ENCODE measurements at places on chromosomes 13 and 19.

DNA sequence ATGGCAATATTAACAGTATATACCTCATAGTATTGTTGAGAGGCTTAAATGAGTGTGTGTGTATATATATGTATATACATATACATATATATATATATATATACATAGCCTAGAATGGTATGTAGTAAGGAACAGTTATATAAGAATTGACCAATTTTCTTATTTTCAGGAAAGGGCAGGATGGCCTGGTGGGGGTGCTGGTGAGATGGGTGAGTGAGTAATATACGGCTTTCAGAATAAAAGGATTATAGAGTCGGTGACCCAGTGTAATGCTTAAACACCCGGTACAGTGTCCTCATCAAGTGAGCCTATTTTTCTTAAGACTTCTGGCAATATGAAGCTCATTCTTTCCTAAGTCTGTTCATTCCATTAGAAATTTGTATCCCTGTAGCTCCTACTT lies 11.7 kb upstream of the FAM216B start:
- no peak for DNase-seq

- no peak for DNase-seq
Observed at GRCh38 chr19:30309176-30309575, 63.0 kb upstream of the ZNF536 start.

DNA sequence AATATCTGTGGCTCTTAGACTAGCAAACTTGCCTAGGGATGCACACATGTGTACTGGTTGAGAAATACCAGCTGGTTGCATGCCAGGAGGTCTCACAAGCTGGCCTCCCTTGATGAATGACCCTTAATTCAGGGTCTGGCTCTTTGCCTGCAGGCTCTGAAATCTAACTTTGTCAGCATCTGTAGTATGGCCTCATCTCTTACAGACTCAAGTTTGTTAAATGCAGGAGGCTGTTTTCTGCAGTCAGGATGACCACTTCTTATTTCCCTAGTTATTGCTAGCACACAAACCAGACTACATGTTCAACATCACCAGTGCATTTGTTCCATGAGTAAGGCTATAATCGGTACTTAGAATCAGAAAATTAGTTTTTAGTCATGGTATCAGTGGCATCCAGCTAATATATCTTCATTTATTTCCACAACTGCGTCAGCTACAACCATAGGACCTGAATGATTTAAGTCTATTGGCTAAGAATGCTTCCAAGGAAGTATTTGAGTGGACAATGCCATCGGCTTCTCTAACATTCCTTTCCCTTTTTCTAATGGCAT lies 23.3 kb upstream of the POSTN start:
- DNase-seq, result no peak

DNA sequence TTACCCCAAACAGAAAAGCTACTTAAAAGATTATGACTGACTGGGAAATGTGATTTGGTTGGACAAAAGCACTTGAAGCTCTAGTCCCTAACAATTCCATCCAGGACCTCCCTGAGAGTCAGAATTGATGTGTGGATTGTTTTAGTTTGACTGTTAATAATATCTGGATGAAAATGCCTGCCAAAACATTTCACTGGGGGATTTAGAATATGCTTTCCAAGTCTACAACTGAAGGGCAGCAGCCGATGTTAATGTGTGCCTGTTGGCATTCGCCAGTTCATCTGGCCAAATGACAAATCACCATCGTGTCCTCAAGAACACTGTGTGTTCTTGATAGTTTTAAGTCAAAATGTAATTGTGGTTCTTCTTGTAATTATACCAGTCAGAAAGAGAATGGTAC lies 76.0 kb upstream of the TSC22D1 start:
- DNase-seq, result no peak

DNA sequence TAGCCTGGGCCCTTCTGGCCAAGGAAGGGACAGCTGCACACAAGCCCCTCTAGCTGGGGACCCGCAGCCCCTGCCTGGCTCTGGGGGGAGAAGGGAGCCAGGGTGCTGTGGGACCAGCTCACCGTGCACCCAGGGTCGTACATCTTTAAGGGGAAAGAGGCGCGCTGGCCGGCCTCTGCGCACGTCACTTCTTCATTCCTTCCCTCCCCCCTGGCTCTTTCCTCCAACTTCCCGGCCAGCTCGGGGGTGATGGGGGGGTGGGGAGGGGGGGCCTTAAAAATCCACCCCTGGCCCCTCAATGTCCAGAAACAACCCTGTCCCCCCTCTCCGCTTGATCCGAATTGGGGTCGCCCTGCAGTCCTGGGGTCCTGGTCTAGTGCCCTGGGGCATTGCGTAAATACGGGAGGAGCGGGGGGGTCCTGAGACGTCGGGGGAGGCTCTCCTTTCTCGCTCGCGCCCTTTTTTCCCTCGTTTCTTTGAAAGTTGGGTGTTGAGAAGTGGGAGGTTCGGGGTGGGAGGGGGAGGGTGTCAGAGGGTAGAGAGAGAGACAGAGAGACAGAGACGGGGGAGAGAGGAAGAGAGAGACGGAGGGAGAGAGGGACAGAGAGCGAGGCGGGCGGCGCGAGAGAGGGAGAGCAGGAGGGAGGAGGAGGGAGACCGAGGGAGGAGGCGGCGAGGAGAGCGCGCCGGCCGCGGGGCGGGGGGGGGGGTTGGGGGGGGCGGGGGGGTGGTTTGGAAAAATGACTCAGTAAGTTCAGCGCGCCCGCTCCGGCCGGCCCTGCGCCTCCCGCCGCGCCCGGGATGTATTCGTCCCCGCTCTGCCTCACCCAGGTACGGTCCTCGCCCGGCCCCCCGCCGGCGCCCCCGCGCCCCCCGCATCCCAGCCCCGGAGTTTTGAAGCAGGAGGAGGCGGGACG lies at the start of gene NFIC:
Gene NFIC (plus strand): TSS at position 748 of the 917 bp plus-strand sequence. CDS start 54 bp downstream, at position 802.
- DNase-seq, result no peak

GRCh38 chr13:62038214-62038613 lies 622.6 kb upstream of the PCDH20 start:
- no peak for DNase-seq

DNA sequence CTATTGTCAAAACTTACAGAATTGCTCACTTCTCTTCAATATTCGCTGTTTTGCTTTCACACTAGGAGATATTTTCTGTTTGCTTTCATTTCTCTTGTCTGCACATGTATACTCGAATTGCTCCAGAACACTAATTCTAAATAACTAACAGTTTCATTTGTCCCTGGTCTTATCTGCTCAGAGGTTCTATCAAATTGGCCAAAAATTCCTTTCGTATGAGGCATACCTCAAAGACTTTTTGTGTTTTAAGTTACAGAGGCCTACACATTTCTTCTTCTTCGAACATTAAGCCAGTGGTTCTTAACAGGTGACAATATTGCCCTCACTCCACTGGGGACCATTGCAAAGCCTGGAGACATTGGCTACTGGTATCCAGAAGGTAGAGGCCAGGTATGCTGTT lies 1314.6 kb downstream of the EFNB2 start:
- no peak for DNase-seq

DNA sequence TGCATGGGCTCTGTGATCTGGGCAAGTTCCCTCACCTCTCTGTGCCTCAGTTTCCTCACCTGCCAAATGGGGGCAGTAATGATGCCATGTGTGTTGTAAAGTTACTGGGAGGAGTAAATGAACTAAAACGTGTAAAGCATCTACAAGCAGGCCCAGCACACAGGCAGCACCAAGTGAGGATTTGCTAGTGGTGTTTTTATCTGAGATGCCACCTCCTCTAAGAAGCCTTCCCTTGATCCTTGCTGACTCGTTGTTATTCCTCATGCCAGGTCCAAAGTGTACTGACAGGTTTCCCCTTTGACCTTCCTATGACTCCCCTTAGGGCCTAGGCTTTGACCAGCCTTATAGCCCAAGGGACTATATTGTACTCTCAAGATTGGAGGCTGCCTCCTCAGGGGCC lies 1.5 kb upstream of the UQCRFS1 start:
- no peak for DNase-seq

DNA sequence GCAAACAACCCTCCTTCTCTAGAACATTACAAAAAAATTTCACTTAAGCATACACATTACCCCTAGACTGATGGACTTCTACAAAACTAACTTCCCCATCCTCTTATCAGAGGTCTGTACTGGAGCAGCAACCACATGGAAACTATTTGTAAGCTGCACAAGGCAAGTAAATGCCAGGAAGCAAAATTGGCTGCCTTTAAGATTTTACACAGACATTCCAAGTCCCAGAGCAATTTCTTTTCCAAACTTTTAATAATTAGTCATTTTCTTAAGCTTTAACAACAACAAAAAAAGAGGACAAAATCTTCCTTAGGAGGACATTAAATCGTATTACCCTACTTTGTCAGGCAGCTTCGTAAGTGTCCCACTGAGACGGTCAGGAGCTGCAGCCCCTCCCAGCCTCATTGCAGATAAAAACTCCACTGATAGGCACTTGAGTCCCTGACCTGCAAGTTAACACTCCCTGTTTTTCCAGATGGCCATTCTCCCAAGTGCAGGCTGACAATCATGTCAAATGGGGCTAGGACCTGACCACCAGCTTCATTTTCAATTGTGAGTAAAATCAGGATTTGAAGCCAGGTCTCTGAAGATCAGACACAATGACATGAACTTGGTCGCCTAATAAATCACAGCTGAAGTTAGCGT lies 680.1 kb downstream of the DIAPH3 start:
- no peak for DNase-seq

- DNase-seq, result no peak
Observed at GRCh38 chr13:109955598-109955997, 169.2 kb upstream of the IRS2 start.

DNA sequence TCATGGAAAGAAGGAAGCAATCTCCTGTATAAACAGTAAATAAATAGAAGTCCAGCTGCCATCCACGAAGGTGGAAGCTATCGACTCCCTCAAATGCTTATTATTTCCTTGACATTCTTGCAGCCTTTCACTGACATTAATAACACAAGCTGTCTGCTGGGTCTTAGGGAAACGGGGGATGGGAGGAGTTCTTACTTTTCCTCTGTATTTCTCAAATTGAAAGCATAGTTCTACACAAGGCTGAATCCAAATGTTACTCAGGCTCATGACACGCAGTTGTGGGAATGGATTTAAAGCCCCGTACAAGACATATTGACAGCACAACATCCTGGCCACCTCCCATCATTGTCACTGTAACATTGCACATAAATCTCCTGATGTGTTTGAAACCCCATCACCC lies 4.0 kb downstream of the SERPINE3 start:
- DNase-seq, result no peak

DNA sequence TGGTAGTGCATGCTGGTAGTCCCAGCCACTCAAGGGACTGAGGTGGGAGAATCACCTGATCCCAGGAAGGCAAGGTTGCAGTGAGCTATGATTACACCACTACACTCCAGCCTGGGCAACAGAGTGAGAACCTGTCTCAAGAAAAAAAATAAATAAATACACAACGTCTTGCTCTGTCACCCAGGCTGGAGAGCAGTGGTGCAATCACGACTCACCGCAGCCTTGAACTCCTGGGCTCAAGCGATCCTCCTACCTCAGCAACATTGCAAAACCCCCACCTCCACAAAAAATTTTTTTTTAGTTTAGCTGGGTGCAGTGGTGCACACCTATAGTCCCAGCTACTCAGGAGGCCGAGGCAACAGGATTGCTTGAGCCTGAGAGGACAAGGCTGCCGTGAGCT lies 8.8 kb downstream of the TPM4 start:
- no peak for DNase-seq

DNA sequence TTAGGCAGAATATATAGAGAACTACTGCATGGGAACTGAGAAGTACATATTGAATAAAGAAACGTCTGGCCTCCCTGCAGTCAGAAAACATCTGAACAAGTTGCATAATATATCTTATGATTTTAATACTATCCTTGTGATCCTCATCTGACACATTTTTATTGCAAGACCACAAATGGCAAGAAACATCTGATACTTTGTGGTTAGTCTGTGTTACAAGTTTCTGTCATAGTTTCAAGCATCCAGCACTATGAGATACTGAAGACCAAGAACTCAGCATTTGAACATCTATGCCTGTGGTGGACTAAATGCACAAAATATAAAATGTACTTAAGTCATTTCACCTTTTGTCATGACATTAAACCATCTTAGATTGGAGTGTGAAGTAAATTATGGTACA lies 1175.8 kb upstream of the MIR17HG start:
- DNase-seq, result no peak

GRCh38 chr13:111074826-111075225 lies 40.3 kb upstream of the ARHGEF7 start:
- DNase-seq, result no peak

DNA sequence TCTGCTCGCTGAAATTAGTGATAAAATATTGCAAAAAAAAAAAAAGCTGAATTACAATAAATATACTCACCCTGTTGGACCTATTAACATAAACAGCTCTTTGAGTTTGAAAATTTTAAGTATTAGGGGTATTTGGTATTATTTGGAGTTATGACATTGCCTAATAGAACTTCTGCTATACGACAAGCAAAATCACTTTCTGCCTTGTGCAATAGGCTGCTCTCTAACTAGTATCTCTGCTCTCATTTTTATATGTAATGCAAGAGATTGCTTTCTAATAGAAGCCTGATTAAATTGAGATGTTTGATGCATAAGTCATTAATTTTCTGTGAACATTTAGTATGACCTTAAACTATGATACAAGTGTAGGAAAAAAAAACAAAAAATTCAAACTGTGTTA lies 5.3 kb downstream of the RGS9BP start:
- DNase-seq, result no peak

DNA sequence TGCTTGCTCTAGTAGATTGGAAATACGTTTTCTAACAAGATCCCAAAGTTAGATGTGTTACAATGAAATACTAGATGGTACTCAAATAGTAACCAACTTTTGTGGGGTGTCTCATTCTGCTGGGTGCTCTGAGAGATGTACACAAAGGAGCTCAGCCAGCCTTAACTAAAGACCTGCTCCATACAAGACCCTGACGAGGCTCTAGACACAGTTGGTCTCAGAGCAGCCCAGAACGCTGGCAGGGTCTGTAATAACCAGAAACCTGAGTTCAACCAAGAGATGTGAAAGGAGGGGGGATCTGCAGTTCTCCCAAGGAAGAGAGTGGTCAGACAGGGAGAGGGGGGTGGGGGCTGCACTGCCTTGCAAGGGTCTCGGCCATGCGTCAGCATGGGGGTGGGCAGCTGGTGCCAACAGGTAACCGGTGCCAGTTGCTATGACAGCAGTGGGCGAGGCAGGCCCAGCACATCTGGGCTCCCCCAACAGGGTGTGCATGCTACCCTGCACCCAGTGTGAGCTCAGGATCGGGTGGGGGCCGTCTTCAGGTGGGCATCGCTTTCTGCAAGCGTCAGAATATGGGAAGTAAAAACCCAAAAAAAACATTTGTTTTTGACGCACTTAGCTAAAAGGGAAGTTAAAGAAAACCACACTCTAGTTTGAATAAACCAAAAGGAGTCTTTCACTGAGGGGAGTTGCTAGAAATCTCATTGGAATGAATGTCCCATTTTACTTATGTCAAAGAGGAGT lies 68.0 kb upstream of the GPR183 start:
- DNase-seq, result no peak

DNA sequence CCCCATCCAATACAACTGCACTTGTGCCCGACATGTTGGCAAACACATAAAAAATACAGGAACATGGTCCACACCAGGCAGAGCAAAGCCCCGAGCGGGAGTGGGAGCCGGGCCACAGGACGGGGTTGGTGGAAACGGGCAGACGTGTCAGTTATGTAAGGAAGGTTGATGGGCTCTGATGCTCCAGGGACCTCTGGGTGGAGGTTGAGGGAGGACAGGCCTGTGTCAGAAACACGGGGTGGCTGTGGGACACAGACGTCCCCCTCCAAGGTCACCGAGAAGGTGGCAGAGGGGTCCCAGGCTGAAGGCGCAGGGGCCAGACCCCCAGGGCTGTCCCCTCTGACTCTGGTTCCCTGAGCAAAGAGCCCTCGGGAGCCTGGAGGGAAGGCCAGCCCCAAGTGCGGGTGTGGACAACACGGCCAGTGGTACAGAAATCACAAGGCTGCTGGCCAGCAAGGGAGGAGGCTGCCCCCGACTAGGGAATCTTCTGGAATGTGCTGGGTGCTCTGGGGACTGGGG lies 31.4 kb upstream of the C13orf46 start:
- DNase-seq, result no peak

- peak; percentile 61 for DNase-seq
Observed at GRCh38 chr19:38729653-38730469, 14.4 kb downstream of the CAPN12 start.

All from stimulated activated CD8-positive, alpha-beta memory T cell treated with anti-CD3 and anti-CD28 coated beads, Interleukin-7, amount 100 ng/mL, for 1 hour (primary cell).